ENCODE measurements at places on chromosomes 2 and 18.

DNA sequence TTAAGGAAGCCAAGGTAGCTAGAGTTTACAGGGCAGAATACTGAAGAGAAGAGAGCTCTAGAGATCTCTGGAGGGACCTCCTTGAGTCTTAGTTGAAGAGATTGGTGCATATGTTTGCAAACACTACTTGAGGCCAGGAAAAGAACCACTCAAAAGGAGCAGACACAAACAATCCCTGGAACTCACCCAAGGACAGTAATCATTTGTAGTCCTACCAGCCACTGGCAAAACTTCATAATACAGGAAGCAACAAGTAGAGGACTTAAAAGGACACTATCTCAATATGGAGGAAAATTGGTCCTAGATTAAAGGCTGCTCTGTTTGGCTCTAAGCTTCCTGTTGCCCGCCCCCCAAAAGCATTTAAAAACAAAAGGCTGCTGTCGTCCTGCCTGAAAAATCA lies 46.9 kb upstream of the UBXN4 start:
- DNase-seq = no peak

DNA sequence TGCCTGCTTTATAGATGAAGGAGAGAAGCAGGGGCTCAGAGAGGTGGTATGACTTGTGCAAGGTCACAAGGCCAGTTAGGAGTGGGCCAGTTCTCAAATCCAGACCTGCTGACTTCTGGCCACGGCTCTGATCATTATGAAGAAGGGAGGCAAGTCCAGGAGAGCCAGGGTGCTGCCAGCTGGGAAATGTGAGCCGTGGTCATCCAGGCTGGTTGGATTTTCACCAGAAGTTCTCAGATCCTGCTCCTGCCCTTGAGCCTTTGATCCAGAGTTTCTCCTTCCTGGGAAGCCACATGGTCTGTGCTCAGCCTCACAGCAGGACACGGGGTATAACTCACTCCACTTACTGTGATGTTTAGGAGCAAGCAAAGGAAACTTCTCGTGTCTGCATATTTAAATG lies 239.9 kb downstream of the KLHL29 start:
- DNase-seq = no peak

DNA sequence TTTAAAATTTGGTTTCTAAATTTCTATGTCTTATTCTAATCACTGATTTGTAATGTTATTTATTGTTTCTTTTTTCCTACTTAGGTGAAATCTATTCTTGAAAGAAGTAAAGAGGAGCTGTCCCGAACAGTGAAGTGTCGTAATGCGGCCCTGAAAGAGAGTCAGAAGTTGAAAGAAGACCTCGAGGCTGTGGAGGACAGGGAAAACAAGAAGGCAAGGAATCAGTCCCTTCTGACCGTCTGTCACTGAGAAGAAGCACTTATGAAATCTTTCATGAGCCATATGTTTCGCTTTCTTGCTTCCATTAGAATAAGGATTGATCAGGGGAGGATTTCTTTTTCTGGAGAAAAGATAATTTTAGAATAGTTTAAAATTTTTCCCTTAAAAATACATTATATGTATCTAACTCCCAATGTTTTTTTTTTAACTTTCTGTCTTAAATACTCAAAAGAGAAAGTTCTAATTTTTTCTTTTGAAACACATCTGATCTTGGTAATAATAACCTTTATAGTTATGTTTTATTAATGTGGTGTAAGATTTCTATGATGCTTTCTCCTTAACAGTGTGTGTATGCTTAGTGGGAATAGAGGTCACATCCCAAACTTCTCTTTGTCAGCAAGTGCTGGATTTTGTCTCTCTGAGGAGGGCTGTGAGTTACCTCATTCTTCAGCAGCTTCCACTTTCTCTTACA lies 79.0 kb downstream of the CCDC150 start:
- no peak for DNase-seq

DNA sequence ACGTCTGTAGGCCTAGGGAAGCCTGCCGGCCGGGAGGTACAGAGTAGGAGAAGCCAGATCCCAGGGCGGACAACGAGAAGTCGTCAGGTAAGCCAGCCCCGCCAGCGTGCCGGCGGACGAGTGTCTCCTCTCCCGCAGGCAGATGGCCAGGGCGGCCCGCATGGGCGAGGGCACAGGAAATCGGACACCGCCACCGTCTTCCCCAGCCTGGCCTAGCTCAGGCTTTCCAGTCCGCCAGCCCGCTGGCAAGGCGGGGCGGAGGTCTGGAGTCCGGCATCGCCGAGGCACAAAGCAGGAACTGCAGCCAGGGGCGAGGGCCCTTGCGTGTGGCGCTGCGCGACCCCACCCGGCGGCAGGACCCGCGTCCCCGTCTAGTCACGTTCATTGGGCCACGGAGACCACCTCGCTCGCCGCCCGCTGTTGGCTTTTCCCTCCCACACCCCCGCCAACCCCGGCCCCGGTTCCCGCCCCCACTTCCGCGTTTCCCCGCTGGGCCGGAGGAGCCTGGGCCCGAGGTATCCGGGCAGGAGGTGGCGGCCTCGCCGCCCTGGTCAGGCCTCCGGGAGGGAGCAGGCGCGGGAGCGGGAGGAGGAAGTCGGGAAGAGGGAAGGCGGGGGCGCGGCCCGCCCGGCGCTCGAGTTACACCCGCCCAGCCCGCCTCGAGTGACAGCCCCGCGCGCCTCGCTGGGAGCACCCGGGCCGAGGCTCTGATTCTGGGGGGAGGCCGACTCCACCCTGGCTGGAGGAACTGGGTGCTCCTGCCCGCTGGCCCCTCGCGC lies at the start of gene GPD2:
GPD2 (plus strand) TSS at position 662 of the 779 bp plus-strand sequence. CDS start 39,727 bp downstream, outside the sequence.
- peak; percentile 37 for DNase-seq

- no peak for DNase-seq
Measured at GRCh38 chr2:75707901-75708300, 2.8 kb downstream of the GCFC2 start.

DNA sequence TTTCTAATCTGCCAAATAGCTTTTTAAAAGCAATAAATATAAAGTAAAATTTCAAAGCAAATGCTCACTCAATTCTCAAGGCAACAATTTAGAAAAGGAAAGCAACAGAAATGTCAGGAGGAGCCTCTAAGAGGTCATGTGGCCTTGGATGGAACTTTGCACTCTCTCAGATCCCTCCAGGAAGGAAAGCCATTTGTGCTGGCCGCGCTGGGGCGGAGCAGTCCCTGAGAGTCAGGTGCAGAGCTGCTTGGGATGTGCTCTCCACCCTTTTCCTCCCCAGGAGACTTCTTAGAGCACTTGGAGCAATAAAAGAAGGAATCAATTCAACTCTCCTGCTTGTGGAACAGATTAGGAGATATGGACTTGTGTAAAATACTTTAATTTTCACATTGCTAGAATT lies 379.8 kb upstream of the LINC00305 start:
- DNase-seq = no peak

DNA sequence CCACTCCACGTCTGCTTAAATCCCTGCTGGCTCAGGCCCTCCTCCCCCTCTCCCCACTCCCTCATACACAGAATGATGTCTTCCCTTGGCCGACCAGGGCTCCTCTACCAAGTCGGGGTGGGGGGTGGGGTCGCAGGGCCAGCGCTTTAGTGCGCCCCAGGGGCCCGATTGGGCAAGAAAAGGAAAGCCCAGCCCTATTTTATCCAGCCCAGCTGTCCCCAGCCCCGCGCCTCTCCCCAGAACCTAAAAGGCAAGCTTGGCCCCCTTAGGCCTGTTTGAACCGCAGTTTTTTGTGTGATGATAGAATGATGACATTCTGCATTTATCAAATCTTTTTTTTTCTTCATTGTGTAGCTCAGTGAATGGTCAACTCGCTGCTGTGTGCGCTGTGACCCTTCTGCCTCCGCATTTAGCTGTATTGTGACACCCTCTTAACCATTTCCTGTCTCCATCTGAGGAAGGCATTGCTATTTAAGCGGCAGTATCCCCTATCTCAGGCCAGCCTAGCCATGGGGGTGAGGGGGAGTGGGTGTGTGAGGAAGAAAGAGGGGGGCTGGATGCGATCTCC lies 231.4 kb downstream of the HAUS1 start:
- DNase-seq = no peak

DNA sequence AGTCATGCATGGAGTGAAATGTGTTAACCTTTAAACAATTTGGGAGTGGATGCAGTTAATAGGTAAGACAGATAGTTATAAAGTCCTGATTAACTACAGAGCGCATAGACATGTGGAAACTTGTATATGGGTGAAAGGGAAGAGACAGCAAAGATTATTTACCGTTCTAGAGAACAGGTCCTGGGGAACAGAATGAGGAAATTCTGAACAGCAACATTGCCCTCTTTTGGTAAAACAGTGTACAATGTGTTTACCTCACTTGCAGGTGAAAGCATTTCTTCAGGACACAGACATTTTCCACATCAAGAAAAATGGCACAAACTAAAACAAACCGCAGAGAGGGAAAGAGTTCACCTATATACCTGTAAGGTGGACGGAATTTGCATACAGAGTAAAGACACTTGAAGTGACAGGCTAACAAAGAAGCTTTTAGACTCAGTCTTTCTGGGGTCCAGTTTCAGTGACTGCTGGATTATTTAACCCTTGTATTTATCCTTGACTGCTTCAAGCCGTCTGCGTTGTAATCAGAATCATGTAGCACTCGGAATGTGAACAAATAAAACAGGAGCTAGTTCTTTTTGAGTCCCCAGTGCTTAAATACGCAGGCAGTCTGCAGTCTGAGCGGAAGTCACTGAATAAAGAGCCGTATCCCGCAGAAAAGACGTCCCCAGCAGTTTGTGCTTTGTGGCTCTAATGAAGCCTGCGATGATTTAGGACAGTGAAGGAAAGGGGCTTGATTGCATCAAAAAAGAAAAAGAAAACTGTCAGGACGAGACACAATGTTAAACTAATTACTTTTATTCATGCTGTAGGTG lies 364.8 kb upstream of the GALNT5 start:
- DNase-seq = no peak

GRCh38 chr2:158464426-158465281 lies 7.9 kb downstream of the PKP4 start:
- no peak for DNase-seq

DNA sequence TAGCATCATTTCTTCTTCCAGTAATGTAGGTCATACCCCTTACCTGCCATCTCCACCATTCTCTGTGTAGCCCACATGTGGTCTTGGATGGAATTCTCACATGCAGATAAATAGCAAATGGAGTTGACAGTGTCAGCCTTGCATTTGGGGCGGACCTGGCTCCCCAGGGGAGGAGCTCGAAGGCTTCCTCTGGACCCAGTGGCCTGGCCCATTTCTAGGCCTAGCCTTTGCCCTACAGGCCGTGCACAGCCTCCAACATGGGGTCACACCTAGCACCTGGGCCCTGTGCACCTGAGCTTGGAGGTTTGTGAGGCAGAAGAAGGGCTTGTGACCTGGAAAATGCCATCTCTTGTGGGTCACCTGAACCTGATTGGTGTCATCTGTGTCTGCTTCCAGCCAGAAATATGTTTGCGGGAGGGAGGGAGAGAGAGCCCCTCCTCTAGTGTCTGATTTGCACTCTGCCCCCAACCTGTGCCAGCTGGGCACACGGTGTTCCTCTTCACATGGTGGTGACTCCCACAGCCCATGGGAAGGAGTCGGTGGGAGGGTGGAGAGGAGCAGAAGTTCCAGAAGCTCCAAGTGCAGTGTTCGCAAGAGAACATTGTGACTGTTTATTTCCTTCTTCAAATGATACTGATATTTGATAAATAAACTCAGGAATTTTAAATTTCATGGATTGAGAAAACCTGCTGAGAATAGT lies 33.0 kb downstream of the ITGB1BP1 start:
- DNase-seq = no peak

- DNase-seq = no peak
Measured at GRCh38 chr18:59232309-59233016, 12.5 kb downstream of the GRP start.

GRCh38 chr2:80255918-80256781 lies 48.4 kb downstream of the LRRTM1 start:
- DNase-seq = no peak

- no peak for DNase-seq
Measured at GRCh38 chr18:58026395-58026794, 17.6 kb upstream of the NEDD4L start.

GRCh38 chr18:9968081-9968848 lies 54.4 kb downstream of the VAPA start:
- DNase-seq = no peak

DNA sequence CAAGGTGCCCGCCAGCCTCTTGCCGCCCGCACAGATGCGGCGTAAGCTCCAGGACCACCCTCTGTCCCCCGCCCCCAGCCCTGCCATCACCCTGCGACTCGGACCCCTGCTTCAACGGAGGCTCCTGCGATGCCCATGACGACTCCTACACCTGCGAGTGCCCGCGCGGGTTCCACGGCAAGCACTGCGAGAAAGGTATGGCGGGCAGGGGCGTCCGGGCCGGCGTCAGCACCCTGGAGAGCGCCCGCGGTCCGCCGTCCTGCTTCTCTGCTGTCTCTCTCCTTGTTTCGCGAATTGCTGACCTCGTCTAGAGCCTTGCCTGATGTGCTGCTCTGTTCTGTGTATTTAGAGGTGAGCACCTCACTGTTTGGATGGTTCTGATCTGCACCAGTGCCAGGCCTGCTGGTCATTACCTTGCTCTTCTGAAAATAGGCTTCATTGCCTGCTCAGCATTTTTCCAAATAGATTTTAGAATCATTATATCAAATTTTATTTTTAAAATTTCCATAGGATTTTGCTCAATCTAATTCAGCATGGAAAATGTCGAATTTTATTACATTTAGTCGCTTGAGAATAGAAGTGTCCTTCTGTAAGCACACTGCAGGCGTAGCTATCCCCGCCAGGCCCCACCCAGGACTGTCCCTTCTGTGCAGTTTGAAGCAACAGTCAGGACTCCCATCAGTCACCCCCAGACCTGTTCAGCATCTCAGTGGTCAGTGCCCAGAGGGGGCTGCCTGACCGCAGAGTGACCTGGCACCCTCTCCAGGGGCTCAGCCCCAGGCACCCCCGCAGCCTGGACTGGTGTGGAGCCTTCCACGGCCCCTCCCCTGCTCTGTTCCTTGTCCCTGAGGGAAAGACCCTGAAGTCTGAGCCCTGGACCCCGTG lies 51.6 kb downstream of the SNED1 start:
- no peak for DNase-seq

DNA sequence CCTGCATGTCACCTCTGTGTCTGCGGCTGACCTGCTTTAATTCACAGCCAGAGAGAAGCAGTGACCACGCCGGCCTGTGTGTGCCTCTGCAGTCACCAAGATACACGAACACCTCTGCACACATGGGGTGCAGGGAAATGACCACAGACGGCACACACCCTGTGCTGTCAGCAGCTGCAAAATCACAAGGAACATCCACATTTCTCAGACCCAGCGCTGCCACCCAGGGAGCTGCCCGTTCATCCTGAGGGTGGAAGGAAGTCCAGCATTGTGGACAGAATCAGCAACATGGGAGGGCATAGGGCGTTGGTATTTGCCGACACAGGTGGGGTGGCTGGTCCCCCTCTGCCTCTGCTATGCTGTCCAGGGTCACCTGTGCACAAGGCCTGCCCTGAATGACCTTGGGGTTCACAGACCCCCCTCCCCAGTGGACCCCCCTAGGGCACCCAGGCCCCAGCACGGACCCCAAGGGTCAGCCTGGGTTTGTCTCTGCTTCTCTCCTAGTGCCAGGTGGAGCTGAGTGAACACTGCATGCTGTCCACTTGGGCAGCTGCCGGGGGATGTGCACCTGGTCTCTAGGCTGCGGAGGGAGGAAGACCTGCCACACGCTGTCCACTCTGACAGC lies 107.4 kb downstream of the PXDN start:
- DNase-seq = no peak

- DNase-seq = no peak
Measured at GRCh38 chr18:72056171-72056570, 488.0 kb downstream of the CBLN2 start.
